MV-4-11 (cell line): ENCODE measurements at places on chromosomes 11 and 22.

DNA sequence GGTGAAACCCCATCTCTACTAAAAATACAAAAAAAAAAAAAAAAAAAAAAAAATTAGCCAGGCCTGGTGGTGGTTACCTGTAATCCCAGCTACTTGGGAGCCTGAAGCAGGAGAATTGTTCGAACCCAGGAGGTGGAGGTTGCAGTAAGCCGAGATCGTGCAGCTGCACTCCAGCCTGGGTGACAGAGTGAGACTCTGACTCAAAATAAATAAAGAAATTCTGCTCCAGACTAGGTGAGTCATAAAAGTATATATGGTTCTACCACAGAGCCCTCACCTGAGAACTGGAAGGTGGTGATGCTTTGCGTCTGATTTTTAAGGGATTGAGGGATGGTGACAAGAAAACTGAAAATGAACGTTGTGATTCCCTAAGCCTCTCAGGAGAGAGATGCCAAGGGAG is 58.4 kb downstream of the NTM start:
- no peak for DNase-seq

DNA sequence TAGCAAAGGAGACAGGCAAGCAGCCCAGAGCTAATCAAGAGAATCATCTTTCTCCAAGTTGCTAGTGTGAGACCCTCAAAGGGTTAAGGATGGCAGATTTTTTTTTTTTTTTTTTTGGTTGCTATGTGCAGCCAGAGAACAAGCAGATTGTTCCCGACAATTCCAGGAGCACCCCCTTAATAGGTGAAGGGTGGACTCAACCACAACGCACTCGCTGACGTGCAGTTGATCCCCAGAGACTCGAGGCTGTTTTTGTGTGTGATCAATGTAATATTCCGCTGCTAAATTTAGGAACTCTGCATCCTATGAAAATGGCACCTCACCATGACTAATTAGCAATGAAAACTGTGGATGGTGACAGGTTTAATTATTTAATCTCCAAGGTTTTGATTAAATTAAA is 789.0 kb downstream of the KCNA4 start:
- DNase-seq, result no peak

DNA sequence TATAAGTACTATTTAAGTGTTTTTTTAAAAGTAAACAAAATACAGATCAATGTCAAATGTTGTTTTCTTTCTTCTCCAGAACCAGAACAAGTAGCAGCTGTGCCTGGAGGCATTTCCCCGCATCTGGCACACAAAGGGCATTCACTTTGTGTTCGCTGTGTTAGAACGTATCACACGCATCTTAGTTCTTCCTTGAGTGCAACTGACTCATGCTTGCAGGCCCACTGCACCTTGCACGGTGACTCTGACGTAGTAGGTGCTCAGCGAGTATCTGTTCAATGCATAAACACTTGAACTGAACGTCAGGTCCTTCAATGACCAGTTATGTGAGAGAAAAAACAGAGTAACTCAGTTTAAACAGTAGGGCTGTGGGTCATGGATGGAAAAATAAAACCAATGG is 3.5 kb downstream of the IFT27 start:
- no peak for DNase-seq

- no peak for DNase-seq
These were observed 32.2 kb upstream of the PTPRJ start for GRCh38 chr11:47948137-47948536.

DNA sequence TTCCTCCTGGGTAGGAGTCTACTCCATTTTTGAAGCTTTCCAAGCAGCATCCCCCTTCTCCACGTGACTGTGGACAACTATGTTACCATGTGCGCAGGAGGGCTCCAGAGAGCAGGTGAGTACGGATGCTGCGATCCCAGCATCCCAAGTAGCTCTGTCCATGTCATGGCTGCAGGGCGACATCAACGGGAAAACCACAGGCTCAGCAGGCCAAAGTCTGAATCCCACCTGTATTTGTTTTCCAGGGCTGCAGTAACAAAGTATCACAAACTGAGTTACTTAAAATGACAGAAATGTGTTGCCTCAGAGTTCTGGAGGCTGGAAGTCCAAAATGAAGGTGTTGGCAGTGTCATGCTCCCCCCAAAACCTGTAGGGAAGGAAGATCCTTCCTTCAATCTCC is 40.3 kb downstream of the MCHR1 start:
- DNase-seq, result no peak

DNA sequence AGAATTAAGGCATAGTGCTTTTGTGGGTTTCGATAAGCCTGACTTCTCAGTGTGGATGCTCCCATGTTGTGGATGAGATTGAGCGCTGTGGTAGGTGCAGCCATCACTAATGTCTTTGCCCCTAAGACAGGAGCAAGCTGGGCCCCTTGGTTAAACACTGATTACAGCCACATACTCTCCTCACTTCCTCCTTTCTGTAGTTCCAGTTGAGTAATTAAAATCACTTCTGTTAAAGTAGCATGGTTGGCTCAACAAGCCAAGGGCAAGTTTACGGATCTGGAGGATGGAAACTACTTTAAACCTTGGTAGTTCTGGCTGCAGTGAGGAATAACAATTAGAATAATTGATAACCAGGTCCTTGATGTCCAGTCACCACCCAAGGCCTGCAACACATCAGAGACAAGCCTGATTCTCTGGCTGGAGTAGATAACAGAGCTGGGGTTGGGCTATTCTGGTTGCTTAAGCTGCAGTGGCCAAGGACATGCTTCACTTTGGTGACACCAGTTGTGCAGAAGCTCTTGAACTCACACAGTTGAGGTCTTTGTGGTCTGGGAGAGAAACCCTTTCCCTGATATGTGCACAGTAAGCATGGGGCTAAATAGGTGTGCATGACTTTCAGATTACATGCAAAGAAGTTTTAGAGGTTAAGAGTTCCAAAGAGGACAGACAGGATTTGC is 81.3 kb downstream of the KIRREL3 start:
- DNase-seq, result peak; percentile 79

DNA sequence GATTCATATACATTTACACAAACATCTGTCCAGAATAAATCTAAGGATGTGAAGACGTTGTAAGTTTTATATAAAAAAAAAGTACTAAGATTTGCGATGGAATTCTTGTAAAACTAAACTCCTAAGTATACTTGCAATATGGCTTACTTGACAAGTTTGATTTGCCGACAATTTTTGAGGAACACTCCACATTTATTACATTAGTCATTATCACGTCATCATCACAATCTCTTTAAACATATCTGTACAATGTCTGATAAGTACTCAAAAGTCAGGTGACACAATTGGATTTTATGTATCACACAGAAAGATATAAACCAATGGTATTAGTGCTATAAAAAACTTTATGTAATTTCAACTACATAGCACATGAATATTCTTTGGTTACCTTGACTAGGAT is 30.4 kb downstream of the IMMP1L start:
- no peak for DNase-seq

DNA sequence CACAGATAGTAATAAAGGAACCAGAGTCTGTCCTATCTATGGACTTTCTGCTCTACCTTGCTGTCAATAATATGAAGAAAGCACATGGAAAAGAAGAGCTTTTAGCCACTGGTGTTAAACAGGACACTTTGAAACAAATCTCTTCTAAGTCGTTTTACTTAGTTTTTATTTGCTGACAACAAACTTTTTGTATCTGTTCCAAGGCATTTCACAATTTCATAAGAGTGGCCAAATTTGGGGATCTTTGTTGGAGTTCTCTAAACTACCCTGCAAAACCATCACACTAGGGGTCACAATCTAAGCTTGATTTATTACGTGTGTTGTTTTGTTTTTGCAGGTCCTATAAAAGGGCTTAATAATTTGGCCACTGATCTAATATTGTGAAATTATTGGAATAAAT is 54.4 kb downstream of the BBOX1 start:
- no peak for DNase-seq

GRCh38 chr11:84522331-84522730 is 1104.8 kb downstream of the DLG2 start:
- DNase-seq, result no peak

- no peak for DNase-seq
These were observed 6.6 kb downstream of the CERK start for GRCh38 chr22:46731246-46732040.

- no peak for DNase-seq
These were observed 19.1 kb downstream of the INCENP start for GRCh38 chr11:62142921-62143320.

GRCh38 chr11:83299681-83300080 is 13.5 kb upstream of the CCDC90B start:
- peak; percentile 35 for DNase-seq

DNA sequence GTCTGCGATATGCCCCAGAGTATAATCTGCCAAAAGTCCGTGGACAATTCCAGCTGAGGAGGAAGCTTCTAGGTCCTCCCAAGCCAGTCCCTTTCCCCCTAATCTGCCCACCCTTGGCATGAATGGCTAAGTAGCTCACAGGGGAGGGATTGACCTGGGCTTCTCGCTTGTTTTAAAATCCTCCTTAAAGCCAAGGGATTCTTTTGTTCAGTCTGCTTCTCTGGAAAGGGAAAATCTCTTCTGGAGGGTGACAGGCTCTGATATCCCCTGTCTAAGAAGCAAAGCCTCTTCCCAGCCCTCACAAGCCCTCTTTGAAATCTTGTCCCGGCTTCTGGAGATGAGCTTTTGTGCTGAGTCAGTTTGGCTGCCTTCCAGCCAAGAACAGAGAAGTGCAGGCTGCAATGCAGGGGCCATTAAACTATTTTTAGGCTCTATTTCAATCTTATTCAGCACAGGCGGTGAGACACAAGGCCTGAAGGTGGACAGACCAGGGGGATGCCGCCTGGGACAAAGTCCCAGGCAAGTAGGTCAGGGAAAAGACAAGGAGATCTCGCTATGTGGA is 23.9 kb downstream of the NEFH start:
- DNase-seq, result peak; percentile 17

GRCh38 chr11:59172345-59173079 is 580 bp downstream of the DTX4 start:
- DNase-seq, result peak; percentile 17

GRCh38 chr11:34671117-34671516 is 50.2 kb downstream of the EHF start:
- no peak for DNase-seq

DNA sequence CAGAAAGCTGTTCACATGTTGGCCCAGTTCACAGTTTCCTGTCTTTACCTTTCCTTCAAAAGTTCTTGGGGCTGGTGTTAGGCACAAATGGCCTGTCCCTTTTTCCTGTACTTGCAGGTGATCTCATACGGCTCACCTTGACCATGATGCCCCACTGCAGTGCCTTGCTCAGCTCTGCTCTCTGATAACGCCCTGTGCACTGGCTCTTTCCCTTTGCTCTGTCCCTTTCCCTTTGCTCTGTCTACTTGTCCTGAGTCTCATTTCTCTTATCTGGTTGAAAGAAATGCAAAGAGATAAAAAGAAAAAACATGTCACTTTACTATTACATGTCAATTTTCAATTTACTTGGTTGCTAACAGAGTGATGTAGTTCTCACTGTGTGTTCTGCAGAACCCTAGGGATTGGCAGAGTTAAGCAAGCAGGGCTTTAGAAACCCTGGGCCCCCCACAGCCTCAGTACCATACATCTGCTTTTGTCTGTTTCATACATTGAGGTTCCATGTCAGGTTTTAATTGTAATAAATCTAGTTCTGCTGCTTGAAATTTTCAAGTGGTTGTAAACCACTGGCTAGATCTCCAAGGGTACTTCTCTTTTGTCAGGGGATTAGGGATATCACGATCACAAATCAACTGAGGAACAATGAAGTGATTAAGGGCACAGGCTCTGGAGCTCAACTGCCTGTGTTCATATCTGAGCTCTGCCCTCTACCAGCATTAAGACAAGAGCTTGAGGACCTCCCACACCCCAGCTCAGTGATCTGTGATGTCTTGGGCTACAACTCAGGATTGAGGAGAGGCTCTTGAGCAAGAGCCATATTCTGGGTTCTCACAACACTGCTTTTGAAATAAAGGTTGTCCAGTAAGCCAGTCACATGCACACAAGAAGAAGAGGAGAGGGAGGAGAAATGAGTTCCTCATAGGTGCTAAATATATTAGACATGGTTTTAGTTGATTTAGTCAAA is 16.3 kb upstream of the SORL1 start:
- DNase-seq, result peak; percentile 88
